Bronchial epithelial cell (primary cell): ENCODE measurements at places on chromosomes 7 and 10. TPM values are rescaled to one million over a fixed set of nuclear protein-coding genes. Genes with fewer than 3 reads are reported as not detected.

The GIMAP1 gene
- total RNA-seq: not detected in 2 replicates

The TRIM8 gene
- 31.1 and 41.2 TPM in 2 replicates for total RNA-seq

The FBXW4 gene
- total RNA-seq: 49.5 and 72.6 TPM in 2 replicates

The TRIM4 gene
- 17.1 and 20.7 TPM in 2 replicates for total RNA-seq

The AKR1C4 gene
- not detected in 2 replicates for total RNA-seq

The TSPAN12 gene
- total RNA-seq: 1.6 and 2.7 TPM in 2 replicates

The ASAH2B gene
- 4.5 and 5.9 TPM in 2 replicates for total RNA-seq

The VWA2 gene
- 1.8 and 3.9 TPM in 2 replicates for total RNA-seq

DNA sequence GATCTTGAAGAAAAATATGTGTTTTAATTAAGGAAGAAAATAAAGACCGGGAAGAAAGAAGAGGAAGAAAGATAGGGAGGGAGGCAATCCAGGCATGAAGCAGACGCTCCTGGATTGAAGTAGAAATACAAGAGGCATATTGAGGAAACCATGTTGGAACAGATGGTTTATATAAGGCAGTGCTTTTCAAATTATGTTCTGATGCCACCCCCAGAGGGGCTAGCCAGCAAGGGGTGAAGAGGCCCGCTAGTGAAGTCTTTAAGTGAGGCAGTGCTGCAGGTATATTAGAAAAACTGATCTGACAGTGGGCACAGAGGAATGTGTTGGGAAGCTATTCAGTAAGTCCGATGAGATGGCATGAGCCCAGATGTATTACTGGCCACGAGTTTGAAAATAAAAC, 40.1 kb downstream of the REEP3 start:
- no peak for DNase-seq

DNA sequence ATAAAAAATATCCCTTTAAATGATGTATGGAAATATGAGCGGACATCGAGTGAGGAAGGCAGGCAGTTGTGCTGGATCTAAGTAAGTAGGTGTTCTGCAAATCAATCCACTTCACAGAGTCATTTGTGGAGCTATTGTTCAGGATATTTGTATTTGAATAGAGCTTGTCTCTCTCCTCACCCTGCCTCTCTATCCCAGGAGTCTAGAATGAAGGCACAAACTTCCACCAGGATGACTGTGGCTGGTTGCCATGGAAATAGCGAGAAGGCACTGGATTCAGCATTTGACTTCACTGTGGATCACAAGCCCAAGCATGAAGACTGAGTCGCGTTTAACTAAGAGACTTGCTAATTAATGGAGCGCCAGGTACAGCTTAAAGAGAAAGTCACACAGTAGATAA, 53.2 kb downstream of the NPY start:
- DNase-seq: no peak

GRCh38 chr10:112988839-112989406, 38.9 kb downstream of the TCF7L2 start:
- peak; percentile 77 for DNase-seq

DNA sequence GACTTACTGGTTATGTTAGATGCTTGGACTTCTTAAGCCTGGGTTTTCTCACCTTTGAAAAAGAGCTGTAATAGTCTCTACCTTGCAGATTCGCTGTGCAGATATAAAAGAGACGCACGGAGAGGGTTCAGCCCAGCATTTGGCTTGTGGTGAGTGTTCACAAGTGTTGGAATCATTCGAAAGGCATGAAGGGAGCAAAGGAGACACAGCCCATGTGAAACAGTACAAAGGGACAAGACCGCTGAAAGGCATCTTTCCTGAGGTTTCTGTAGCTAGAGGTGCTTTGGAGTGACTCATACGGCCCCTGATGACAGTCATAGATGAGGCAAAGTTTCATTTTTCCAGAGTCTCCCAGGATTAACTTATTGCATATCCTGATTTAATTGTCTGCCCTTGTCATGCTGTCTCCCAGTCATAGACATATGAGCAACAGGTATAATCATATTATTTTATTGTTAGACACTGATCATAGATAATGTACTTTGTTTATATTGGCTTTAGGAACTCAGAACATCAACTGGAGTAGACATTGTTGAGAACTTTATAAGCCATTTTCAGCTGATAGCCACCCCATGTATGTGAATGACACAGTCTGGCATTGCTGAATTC, 171.1 kb downstream of the ADRA2A start:
- DNase-seq: no peak

DNA sequence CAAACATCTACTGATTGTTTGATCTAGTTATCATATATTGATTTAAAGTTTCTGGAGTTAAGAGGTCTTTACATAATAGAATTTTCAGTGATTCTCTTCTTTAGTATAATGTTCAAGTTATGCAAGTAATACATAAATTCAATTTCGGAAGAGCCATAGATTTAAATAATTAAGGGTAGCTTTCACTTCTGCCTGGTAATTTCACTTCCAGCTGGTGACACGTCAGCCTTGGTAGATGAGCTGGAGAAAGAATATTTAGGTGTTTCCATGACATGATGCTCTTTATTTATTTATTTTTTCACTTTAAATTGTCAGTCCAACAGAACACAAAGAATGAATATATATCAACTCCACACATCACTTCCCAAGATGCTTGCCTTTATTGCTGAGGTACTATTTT, 5.2 kb upstream of the OTUD1 start:
- no peak for DNase-seq

DNA sequence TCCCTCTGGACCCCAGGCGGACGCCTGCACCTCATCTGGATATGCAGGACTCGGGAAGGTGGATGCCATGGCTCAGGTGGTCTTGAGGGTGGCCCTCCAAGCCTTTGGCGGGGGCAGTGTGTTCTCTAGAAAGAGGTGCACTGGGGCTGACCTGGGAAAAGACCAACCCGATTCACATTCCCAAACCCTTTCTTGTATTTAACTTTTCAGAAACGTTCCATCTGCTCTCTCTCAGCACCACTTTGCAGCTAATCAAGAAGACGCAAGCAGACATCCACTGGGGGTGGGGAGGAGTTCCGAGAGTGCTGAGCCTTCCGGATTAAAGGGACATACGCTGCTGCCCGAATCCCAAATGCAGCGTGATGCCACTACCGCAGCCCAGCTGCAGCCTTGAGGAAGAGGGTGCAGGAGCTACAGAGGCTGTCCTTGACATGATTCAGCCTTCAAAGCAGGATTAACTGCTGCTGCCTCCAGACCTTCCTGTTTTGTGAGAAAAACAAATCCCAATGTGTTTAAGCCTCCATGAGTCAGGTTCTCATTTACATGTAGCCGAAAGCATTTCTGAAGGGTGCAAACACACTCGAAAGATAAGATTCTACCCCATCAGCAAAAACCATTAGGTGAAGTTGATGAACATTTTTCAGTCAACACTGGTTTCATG, 39.9 kb downstream of the RBM17 start:
- DNase-seq: peak; percentile 86

DNA sequence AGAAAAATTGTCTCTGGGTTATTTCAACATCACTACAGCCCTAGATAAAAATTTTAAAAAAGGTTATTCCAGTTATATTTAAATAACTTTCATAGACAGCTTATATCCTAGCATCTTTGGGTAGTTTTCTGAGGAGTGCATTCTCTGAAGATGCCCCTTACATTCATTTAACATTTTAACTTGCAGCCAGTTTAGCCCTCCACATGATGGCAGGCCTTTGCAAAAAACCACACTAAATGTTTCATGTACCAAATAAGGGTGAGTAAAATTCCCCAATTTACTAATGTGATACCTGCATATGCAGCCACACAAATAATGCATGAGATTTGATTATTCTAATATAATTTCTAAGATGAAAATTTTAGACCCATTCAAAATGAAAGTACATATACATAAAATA, 108.4 kb upstream of the ZWINT start:
- DNase-seq: no peak

GRCh38 chr10:71316056-71316785, 2.8 kb upstream of the SLC29A3 start:
- DNase-seq: no peak

DNA sequence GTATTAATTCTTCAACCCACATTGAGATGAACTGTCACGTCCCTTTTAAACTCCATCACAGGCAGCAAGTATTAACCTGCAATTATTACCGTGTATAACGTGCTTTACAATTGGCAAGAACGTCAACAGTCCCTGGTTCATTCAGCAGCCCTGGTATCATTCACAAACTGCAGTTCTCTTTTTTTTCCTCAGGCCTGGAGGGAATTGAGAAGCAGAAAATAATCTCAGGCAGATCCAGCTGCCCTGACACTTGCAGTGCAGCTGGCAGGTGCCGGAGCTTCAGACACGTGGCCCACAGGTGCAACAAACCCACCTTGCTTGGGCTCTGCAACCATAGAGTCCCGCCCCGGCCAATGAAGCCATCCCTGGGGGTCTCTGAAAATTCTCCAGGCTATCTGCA, 137.3 kb downstream of the PLXNA4 start:
- no peak for DNase-seq

DNA sequence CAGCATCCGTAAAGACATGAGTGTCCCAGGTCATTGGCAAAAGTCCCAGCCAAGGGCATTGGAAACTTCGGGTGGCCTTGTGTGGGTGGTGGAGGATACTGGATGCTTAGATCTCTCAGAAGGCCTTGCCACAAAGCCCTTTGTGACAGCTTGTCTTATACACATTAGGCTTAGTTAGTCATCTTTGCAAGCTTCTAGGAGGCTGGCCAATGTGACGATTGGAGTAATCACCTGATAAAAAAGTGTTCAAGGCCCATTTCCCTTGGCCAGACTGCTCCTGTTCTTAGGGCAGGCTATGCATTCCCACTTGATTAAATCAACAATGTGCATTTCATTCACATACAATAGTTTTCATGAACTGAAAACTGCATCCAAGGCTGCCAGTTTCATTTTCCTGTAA, 26.9 kb downstream of the NPS start:
- DNase-seq: no peak

GRCh38 chr10:44830022-44830421, 81.1 kb upstream of the TMEM72 start:
- peak; percentile 64 for DNase-seq

DNA sequence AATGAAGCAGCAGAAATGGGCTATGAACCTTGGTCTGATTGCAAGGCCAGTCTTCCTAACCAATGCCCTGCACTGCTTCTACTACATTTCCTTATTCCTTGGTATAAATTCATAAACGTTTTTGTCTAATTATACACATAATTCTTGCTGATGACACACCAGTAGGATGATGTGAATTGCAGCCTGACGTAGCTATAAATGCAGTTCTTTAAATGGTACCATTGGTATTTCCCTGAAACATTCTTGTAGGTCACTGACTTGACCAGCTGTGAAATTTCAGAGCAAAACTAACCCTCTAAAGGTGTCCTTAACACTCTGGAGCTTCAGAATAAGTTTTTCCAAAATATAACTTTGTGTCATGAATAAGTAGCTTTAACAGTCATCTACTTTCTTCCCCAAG, 50.8 kb downstream of the IFIT5 start:
- no peak for DNase-seq

DNA sequence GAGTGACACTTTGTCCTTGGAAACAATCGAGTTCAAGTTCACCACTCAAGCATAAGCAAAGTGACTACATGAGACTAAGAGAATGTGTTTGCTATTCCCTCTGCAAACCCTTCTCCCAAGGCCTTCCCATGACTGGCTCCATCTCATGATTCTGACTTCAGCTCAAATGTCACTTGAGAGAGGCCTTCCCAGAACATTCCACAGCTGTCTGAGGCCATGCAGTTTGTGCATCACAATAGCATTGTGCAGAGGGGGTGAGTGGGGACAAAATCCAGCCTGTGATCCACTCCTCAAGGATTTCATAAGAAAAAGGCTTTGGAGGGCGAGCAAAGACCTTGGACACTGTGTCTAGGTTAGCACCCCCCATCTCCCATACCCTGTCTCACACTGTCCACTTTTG, 6.9 kb upstream of the LRMDA start:
- no peak for DNase-seq

GRCh38 chr7:127792528-127793342, 140.7 kb downstream of the SND1 start:
- peak; percentile 23 for DNase-seq

DNA sequence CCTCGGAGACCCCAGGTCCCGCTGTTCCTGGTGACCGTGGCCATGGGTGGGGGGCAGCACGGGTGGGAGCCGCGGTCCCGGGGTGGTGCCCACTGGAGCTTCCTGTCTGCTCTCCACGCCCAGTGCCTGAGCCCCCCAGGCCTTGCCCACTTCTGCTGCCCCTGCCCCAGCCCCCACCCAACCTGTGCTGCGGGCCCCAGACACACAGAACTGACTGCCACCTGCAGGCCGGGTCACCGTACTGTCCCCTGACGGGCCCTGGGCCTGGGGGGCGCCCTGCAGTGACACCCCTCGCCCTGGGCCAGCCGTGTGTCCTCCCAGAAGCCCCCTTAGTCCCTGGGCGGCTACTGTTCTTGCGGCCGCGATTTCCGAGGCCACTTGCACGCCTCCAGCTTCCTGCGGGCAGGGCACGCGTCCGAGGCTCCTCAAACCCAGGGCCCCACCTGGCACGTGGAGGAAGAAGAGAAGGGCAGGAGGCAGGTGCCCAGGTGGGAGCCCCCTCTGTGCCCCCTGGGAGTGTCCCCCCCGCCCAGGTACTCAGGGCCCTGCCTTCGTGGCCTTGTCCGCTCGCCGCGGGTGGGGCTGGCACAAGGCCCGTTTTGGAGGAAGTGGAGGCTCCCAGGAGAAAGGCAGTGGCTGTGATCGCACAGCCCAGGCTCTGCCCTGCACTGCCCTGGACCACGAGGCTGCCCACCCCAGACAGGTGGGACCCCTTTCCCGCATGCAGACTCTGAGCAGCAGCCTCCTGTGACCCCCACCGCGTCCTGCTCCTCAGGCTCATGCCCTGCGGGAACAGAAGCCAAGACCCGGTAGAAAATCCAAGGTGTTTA, 10.4 kb downstream of the TMEM184A start:
- no peak for DNase-seq

- DNase-seq: no peak
Measured at GRCh38 chr7:48803250-48803649, 121.1 kb upstream of the CDC14C start.

- no peak for DNase-seq
Measured at GRCh38 chr7:92415225-92415624, 32.1 kb upstream of the GATAD1 start.

GRCh38 chr7:114295522-114295921, 119.1 kb upstream of the FOXP2 start:
- no peak for DNase-seq

GRCh38 chr10:43938810-43939209, 290.1 kb upstream of the ZNF32 start:
- no peak for DNase-seq

GRCh38 chr10:71569775-71570588, 149.6 kb downstream of the C10orf105 start:
- peak; percentile 39 for DNase-seq

DNA sequence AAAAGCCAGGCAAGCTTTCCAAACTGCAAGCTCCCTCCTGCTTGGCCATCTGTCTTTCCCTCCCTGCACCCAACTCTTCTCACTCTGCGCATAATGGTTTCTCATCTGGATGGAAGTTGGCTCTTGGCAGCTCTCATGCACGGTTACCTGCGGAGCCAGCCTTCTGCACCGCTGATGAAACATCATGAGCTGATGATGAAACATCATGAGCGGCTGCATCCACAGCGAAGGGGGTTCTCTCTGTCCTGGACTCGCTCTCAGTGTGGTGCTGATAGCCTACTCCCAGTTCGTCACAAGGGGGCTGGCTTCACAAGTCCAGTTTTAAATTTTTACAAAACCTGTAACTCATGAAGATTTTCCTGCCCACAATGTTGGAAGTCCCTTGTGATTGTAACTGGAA, 457.5 kb downstream of the ACTR3B start:
- no peak for DNase-seq

GRCh38 chr7:66304536-66304935, 99.4 kb downstream of the TPST1 start:
- peak; percentile 40 for DNase-seq

GRCh38 chr7:16951483-16952080, 69.8 kb upstream of the AGR3 start:
- peak; percentile 44 for DNase-seq
